ENCODE measurements at places on chromosomes 6 and 20.

DNA sequence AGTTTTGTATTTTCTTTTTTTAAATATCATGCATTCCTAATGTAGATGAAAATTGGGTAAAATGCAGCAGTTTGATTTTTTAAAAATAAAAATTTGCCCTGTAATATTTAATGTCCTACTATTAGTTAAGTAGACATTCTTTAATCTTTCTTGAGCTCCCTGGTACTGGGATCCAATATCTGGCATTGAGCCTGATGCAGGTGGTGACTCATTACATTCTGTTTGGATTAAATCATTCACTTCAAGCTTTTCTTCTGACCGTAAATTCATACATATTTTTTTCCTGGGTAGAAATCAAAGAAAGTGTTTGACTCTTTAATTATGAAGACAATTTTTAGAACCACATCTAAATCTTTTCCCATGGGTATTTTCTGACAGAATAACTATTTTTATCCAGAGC, 768.8 kb upstream of the SLC35B3 start:
- DNase-seq, result no peak

- no peak for DNase-seq
Observed at GRCh38 chr6:70310063-70310694, 7.3 kb upstream of the COL9A1 start.

- DNase-seq, result no peak
Observed at GRCh38 chr6:86686496-86686895, 250.8 kb upstream of the HTR1E start.

GRCh38 chr20:54148947-54149764, 24.6 kb downstream of the CYP24A1 start:
- DNase-seq, result no peak

- DNase-seq, result peak; percentile 73
Observed at GRCh38 chr6:127119102-127120022, 891 bp downstream of the RSPO3 start.

DNA sequence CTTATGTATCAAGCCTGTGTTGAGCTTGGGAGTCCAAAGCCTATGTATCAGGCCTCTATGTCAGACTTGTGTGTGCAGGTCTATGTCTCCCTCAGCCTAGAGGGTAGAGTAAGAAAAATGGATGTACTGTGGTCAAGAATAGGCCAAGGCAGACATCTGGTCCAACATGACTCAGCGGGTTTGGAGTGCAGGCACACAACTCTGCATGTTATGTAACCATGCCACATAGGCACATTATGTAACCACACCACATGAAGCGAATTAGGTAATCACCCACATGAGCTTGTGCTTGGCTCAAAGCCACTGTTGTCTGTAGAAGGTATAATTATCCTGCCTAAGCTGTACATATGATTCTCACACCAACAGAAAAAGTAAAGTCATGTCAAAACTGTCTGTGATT, 1190.5 kb upstream of the EYS start:
- no peak for DNase-seq

GRCh38 chr20:4162766-4163165, 147.4 kb upstream of the RNF24 start:
- DNase-seq, result no peak

DNA sequence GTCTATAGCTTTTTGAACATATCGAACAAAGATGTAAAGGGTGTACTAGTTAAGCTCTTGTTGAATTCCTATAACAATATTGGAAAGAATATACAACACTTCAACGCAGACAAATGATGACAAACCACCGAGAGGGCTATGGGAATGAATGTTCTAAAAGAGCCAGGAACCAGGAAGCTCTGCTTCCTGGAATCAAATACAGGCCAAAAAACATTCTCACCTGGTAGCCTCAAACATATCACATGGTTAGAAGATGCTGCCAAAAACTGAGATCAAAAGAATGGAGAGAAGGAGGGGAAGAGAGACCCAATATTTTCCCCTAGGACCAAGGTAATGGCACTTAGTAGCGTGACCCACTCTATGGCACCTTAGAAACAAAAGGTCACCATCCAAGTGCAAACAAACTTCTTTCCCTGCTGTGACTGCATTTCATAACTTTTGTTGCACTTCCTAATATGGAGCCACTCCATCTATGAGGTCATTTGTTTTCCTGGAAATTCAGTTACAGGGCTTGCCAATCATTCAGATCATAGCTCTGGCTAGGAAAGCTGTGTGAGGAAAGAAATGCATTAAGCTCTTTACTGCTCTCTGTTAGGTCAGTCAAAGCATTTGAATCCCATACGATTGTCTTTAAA, 199.2 kb upstream of the NT5E start:
- DNase-seq, result no peak

GRCh38 chr20:43723186-43723585, 3.6 kb downstream of the GTSF1L start:
- no peak for DNase-seq

GRCh38 chr6:160678230-160678629, 14.2 kb upstream of the LPA start:
- no peak for DNase-seq

DNA sequence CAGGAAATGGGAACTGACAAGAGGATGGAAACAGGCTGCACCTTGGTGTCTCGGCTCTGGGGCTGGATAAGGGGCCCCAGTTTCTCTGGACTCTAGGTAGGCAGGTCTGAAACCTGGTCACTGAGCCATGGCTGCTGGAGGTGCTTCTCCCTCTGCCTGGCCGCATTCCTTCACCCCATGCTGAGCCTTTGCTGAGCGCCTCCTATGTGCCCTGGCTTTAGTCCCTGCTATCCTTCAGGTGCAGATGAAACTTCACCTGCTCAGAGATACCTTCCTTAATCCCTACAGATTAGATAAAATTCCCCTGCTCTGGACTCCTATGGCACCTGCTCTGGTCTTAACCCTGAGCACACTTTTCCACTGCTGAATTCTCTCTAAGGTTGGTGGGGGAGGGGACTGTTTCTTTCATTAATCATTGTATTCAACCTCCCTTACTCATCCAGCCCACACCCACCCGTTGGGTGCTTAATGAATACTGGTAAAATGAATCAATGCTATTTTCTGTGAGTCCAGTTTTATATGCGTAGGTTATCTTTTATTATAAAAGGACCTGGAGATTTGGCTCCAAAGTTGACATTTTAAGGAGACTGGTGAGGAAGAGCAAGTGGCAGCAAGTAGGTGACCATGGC, 19.3 kb downstream of the MYLK4 start:
- DNase-seq, result no peak

DNA sequence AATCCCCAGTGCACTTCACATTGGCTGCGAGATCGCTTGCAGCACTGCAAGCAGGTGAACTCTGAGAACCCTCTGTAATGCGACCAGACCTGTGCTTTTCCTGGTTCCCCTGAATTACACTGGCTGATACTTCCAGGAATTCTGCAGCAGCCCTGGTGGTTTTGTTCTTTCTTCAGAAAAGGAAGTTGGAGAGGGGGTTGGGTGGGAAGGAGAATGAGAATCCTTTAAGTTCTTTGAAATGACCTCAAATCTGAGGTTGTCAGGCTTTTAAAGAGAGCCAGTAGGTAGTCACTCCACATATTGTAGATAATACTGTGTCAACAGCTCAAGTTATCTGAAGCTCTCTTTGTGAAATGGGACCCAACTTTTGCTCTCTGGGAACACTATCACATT, 62.4 kb downstream of the GCNT2 start:
- DNase-seq, result no peak

DNA sequence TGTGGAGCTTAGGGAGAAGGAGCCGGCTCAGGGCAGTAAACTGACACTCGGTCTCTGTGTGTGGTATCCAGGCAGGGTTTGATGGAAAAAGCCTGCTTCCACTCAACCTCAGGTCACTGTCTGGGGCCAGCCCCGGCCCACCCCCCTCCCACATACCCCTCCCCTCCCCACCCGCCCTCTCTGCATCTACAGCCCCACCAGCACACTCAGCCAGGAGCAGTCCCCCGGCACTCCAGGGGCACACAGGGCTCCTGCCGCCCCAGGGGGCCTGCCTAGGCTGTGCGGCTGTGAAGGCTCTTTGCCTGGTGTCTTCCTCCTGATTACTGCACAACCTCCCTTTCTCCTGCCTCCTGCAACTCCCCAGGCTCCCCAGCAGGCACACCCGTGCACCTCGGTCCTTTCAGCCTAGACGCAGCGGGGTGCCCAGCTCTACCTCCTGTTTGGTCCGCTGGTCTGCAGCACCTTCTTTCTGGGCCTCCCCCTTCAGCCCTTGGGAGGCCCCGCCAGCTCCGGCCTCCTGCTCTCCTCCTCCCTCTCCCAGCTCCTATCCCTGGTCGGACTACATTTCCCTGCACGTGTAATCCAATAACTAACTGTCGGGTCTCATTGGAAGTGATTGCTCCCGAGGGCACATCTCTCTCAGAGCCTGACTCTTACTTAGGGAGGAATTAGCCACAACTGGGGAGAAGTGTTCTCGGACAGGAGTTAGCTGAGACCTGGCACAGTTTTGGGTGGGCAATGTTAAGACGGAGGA, 1.3 kb upstream of the FOXF2 start:
- DNase-seq, result peak; percentile 48

DNA sequence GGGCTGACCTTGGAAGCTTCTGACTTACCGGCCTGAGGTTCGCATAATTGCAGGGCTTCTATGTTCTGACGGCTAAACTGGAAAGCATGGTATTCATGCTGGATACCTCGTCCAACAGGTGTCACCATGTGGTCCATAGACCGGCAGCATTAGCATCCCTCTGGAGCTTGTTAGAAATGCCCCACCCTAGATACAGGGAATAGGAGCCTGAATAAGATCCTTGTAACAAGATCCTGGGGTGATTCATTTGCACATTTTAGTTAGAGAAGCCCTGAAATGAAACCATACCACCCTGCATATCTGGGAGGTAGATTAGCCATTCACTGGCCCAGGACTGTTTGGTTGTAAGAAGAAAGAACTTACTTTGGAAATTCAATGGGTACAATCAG, 77.7 kb downstream of the TMEM170B start:
- no peak for DNase-seq

DNA sequence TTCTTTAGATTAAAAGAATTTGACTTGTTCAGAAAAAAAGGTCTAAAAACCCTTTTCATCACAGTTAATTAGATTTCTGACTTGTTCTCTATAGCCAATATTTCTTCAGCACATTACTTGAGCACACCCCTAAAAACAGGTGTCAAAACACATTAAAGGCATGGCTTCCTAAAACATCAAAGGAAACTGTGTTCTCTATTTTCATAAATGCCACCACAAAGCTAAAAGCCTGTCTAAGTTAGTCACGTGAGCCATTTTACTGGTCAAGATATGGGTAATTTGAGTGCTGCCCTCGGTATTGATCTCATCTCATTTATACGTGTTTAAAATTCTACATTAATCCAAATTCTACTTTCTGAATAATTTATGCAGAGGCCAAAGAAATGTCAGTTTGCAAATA, 580.5 kb downstream of the HAO1 start:
- DNase-seq, result no peak

GRCh38 chr20:44861531-44862006, 23.9 kb upstream of the YWHAB start:
- DNase-seq, result no peak

DNA sequence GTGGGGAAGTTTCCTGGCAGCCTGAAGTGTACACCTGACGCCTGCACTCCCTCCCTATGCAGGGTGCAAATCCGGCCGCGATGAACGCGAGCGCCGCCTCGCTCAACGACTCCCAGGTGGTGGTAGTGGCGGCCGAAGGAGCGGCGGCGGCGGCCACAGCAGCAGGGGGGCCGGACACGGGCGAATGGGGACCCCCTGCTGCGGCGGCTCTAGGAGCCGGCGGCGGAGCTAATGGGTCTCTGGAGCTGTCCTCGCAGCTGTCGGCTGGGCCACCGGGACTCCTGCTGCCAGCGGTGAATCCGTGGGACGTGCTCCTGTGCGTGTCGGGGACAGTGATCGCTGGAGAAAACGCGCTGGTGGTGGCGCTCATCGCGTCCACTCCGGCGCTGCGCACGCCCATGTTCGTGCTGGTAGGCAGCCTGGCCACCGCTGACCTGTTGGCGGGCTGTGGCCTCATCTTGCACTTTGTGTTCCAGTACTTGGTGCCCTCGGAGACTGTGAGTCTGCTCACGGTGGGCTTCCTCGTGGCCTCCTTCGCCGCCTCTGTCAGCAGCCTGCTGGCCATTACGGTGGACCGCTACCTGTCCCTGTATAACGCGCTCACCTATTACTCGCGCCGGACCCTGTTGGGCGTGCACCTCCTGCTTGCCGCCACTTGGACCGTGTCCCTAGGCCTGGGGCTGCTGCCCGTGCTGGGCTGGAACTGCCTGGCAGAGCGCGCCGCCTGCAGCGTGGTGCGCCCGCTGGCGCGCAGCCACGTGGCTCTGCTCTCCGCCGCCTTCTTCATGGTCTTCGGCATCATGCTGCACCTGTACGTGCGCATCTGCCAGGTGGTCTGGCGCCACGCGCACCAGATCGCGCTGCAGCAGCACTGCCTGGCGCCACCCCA, 1.2 kb downstream of the GPR6 start:
- no peak for DNase-seq

GRCh38 chr20:61139031-61139430, 113.0 kb upstream of the CDH4 start:
- DNase-seq, result no peak

GRCh38 chr6:118371955-118372354, 176.1 kb upstream of the PLN start:
- DNase-seq, result no peak

- DNase-seq, result no peak
Observed at GRCh38 chr6:73704798-73705197, 8.8 kb downstream of the CD109 start.

GRCh38 chr6:74733830-74734620, 471.8 kb downstream of the COL12A1 start:
- no peak for DNase-seq

DNA sequence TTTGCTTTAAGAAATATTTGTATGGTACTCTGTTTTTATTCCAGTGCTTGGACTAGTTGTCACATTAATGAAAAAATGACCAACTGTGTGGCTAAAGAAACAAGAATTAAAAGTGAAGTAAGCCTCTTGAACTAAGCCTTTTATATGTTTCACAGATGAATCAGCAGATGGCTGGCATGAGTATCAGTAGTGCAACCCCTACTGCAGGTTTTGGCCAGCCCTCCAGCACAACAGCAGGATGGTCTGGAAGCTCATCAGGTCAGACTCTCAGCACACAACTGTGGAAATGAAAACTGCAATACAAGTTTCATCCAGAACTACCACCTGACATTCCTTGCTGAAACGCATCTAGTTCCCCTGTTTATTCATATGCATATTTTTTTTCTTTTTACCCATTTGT, 96.8 kb downstream of the B3GAT2 start:
- no peak for DNase-seq

GRCh38 chr6:117829594-117830319, 77.3 kb upstream of the SLC35F1 start:
- no peak for DNase-seq

DNA sequence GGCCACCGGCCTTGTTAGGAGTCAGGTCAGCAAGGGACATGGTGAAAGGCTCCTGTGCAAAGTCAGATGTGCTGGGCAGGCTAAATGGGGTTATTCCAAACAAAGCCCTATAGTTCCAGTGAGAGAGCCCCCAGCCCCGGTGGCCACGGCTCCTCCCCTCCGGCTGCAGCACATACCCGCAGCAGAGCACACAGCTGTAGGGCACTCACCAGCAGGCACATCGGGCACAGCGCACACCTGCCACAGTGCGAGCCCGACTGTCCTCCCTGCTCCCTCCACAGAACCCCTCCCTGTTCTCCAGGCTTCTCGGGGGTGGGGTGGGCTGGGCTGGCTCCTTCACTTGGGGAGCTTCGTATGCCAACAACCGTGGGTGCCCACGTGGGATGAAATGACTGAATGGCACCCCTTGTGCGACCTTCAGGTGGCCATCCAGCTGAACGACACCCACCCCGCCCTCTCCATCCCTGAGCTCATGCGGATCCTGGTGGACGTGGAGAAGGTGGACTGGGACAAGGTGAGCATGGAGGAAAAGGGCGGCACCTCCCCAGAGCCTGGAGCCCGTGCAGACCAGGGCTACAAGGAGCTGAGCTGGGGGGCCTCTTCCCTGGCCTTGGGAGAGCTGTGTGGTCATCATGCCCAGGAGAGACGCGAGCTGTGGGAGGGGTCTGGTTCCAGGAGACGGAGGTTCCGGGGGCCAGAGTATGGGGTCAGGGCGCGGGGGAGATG, 30.9 kb downstream of the PYGB start:
- peak; percentile 48 for DNase-seq

Measured in left forelimb (tissue), 1 donor.